ENCODE measurements at places on chromosomes 5 and 9.

DNA sequence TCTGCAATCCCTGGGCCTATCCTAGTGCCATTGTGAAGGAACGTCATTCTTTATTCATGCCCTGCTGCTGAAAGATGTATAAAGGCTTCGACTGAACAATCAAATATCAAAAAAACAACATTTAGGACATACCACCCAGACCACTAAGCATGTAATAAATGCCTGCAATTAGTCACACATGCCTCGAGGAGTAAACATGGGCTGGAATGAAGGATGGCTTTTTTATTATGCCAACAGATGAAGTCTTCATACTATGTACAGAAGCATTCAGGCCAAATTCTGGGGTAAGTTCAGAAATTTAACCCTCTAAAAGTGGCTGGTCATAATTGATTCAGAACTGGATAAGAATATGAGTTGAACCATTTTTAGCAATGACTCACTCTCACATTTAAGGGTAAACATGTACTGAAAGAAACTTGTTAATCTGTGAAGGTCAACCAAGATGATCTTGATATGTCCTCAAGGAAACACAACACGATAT, 38.1 kb downstream of the FAM240B start:
- no peak overlapping the region for H3K27ac ChIP-seq
- no peak overlapping the region for H3K4me3 ChIP-seq
- H3K27me3 ChIP-seq: no peaks in the 10 kb centered on the region
- no peaks in the 10 kb centered on the region for H3K36me3 ChIP-seq
- H3K4me1 ChIP-seq: no peaks in the 10 kb centered on the region
- no peak for DNase-seq

GRCh38 chr9:115385383-115386122, 267.6 kb upstream of the TNC start:
- no peaks in the 10 kb centered on the region for H3K27me3 ChIP-seq
- H3K36me3 ChIP-seq: no peaks in the 10 kb centered on the region
- H3K4me1 ChIP-seq: no peaks in the 10 kb centered on the region
- no peak overlapping the region for H3K27ac ChIP-seq
- DNase-seq: no peak

DNA sequence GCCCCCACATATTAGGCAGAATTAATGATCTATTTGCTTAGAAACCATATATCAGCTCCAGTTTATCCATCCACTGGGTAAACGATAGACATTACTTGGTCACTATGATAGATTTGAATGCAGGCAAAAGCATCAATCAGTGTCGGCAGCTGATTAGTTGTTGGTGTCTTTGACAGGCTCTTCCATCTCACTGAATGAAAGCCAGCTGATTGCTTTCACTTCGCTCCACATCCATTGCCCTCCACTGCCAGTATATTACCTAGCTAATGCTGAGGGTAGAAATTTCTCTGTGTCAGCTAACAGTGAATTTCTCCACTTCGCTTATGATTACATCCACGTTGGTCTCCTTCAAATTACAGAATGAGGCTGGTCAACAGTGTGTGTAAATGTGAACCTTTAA, 821.3 kb upstream of the TYRP1 start:
- no peak overlapping the region for H3K4me3 ChIP-seq
- H3K4me1 ChIP-seq: no peaks in the 10 kb centered on the region
- H3K27me3 ChIP-seq: no peaks in the 10 kb centered on the region

DNA sequence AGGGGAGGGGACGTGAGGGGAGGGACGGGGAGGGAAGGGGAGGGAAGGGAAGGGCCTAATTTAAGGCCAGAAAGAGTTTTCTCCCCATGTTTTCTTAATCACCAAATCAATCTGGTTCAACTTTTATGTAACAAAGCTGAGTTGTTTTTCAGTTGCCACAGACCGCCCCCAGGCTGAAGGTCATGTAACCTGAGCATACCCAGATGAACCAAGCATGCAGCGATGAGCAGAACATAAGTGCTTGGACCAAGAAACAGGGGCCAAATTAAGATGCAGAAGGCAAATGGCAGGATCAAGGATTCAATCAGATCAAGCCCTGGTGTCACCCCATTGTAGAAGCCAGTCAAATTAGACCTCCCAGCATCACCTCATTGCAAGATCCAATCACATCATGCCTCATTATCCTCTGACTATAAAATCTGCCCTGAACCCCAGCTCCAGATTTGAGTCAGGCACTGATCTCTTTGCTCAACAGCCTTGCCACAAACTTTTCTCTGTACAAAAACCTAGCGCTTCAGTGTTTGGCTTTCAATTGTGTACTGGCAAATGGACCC, 113.5 kb upstream of the TNPO1 start:
- H3K4me1 ChIP-seq: peaks cover 4% of the 10 kb centered on the region
- no peak overlapping the region for H3K27ac ChIP-seq
- no peaks in the 10 kb centered on the region for H3K36me3 ChIP-seq
- H3K4me3 ChIP-seq: no peak overlapping the region
- DNase-seq: no peak
- no peaks in the 10 kb centered on the region for H3K27me3 ChIP-seq

- H3K27me3 ChIP-seq: no peaks in the 10 kb centered on the region
- DNase-seq: no peak
- no peaks in the 10 kb centered on the region for H3K36me3 ChIP-seq
- H3K4me1 ChIP-seq: no peaks in the 10 kb centered on the region
These were observed 810.3 kb downstream of the BRINP1 start for GRCh38 chr9:118558891-118559290.

DNA sequence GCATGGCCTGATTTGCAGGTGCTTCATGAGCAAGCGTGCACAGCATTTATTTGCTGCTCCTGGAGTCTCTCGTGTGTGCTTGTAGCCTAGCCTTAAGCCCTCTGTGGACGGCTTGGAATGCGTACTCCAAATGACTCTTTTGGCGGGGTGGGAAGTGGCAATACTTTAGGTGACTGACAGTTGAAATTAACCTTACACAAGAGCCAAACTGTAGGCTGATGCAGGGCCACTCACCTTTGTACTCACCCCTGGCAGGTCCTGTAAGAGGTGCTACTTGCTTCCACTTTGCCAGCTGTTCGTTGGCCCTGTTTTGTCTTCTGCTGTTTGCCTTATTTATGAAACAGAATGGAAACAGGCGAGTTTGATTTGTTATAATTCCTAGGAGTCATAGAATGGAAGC, 22.9 kb downstream of the TENT4A start:
- peaks cover 27% of the 10 kb centered on the region for H3K36me3 ChIP-seq
- no peaks in the 10 kb centered on the region for H3K27me3 ChIP-seq
- no peak overlapping the region for H3K27ac ChIP-seq
- DNase-seq: no peak
- no peak overlapping the region for H3K4me3 ChIP-seq

GRCh38 chr5:36494841-36495601, 111.4 kb upstream of the SLC1A3 start:
- no peak for DNase-seq
- H3K4me3 ChIP-seq: no peak overlapping the region
- H3K27ac ChIP-seq: no peak overlapping the region
- H3K36me3 ChIP-seq: no peaks in the 10 kb centered on the region
- no peaks in the 10 kb centered on the region for H3K4me1 ChIP-seq

DNA sequence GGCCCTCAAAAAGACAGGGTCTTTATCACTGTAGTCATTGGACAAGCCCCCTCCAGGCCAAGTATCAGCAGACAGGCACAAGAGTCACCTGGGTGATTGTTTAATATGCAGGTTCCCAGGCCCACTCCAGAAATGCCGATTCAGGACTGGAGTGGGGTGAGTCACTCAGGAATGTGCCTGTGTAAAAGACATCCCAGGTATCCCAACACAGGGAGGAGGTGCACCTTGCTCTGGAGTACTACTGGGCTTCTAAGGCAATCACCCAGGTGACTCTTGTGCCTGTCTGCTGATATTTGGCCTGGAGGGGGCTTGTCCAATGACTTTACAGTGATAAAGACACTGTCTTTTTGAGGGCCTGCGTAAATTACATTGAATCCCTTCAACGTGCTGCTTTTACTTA, 40.6 kb downstream of the ACTL7B start:
- no peak overlapping the region for H3K4me3 ChIP-seq
- H3K27ac ChIP-seq: no peak overlapping the region
- no peaks in the 10 kb centered on the region for H3K36me3 ChIP-seq

GRCh38 chr9:137989156-137989555, 111.6 kb downstream of the CACNA1B start:
- H3K4me1 ChIP-seq: no peaks in the 10 kb centered on the region
- DNase-seq: no peak
- no peak overlapping the region for H3K4me3 ChIP-seq
- no peaks in the 10 kb centered on the region for H3K36me3 ChIP-seq
- no peaks in the 10 kb centered on the region for H3K27me3 ChIP-seq

- H3K4me1 ChIP-seq: peaks cover 26% of the 10 kb centered on the region
- no peaks in the 10 kb centered on the region for H3K27me3 ChIP-seq
- no peak overlapping the region for H3K4me3 ChIP-seq
These were observed 31.0 kb upstream of the GLRX start for GRCh38 chr5:95853490-95853889.

DNA sequence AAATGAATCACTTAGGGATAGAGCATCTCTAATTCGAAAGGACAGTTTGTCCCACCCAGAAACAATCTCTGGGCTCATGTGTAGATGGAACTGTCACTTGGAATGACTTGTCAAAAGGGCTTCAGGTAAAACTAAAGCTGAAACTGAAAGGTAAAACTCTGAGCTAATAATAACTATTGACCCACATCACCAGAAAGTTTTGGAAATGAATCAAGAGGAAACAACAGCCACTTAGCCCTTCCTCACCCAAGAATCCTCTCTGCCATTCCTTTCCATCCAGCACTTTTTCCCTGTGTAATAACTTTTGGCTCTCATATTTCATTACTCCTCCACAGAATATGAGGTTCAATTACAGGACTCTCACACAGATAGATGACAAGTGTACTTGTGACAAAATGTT, 14.0 kb upstream of the GLRX start:
- peak overlapping the region; percentile 95 for H3K27ac ChIP-seq
- peaks cover 60% of the 10 kb centered on the region for H3K4me1 ChIP-seq
- H3K36me3 ChIP-seq: no peaks in the 10 kb centered on the region
- peak; percentile 49 for DNase-seq
- H3K27me3 ChIP-seq: no peaks in the 10 kb centered on the region

- H3K36me3 ChIP-seq: no peaks in the 10 kb centered on the region
- no peak overlapping the region for H3K4me3 ChIP-seq
- H3K4me1 ChIP-seq: no peaks in the 10 kb centered on the region
- DNase-seq: no peak
- no peaks in the 10 kb centered on the region for H3K27me3 ChIP-seq
These were observed 51.7 kb downstream of the UBAP1 start for GRCh38 chr9:34230556-34230955.

DNA sequence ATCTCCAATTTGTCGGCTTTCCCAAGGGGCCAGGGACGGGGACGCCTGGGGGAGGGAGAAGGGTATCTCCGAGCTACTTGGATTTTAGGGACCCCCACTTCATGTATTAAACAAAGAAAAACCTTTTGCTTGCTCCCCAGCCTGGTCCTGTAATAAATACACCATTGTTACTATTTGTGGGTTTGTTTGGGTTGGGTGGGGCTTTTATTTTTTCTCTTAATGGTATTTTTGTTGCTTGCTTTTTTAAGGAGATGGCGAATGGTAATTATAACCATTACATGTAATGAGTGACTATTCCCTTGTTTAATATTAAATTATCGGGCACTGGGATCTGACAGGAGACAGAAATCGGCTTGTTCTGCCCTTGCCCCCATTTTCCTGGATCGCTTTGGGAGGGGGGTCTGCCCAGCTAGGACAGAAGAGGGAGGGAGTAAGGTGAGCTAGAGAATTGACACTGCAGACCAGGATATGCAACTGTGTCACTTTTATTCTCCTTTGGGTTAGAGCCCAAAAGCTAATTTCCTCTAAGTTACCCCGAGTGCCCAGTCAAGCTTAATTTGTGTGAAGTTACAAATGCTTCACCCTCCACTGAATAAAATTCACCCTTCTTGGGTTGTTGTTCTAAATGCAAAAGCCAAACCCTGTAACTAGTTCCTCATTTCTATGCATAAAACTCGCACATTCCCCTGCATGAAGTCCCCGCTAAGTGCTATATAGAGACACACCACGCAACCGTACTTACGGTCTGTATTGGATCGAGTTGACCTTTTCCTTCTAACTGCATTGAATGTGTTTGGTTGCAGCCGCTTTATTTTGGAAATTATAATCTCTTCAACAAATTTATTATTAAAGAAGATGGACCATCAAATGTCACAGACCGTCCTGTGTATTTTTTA, 1.6 kb upstream of the ZNF608 start:
- H3K27me3 ChIP-seq: no peaks in the 10 kb centered on the region
- H3K4me3 ChIP-seq: peak overlapping the region; percentile 81
- H3K4me1 ChIP-seq: peaks cover 18% of the 10 kb centered on the region
- no peak for DNase-seq

DNA sequence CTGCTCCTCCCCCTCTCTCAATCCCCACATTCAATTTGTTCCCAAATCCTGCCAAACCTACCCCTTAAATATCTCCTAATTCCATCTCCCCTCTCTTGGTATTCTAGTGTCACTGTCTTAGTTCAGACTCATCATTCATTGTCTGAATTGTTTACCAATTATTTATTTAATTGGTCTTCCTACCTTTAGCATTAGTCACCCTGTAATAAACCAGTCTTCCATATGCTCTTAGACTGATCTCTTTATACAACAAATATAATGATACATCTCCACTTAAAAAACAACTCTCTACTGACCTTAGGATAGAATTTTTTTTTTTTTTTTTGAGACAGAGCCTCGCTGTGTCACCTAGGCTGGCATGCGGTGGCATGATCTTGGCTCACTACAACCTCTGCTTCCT, 51.4 kb downstream of the RFK start:
- no peaks in the 10 kb centered on the region for H3K4me1 ChIP-seq
- H3K27ac ChIP-seq: no peak overlapping the region
- H3K36me3 ChIP-seq: no peaks in the 10 kb centered on the region
- no peaks in the 10 kb centered on the region for H3K27me3 ChIP-seq
- no peak for DNase-seq
- H3K4me3 ChIP-seq: no peak overlapping the region

- no peaks in the 10 kb centered on the region for H3K27me3 ChIP-seq
- no peak overlapping the region for H3K4me3 ChIP-seq
- no peak for DNase-seq
- H3K4me1 ChIP-seq: peaks cover 14% of the 10 kb centered on the region
- peaks cover 71% of the 10 kb centered on the region for H3K36me3 ChIP-seq
These were observed 183.0 kb downstream of the CDK5RAP2 start for GRCh38 chr9:120396931-120397330.

- H3K27ac ChIP-seq: no peak overlapping the region
- no peaks in the 10 kb centered on the region for H3K27me3 ChIP-seq
- no peak for DNase-seq
- H3K4me3 ChIP-seq: no peak overlapping the region
- H3K4me1 ChIP-seq: no peaks in the 10 kb centered on the region
These were observed 284.4 kb downstream of the DNAH5 start for GRCh38 chr5:13660072-13660471.

GRCh38 chr9:137461663-137462395, 2.7 kb upstream of the NSMF start:
- DNase-seq: no peak
- no peak overlapping the region for H3K4me3 ChIP-seq
- peaks cover 11% of the 10 kb centered on the region for H3K36me3 ChIP-seq
- peaks cover 10% of the 10 kb centered on the region for H3K4me1 ChIP-seq

GRCh38 chr9:33155393-33155792, 11.7 kb downstream of the B4GALT1 start:
- DNase-seq: no peak
- H3K4me3 ChIP-seq: no peak overlapping the region
- H3K27me3 ChIP-seq: no peaks in the 10 kb centered on the region
- H3K4me1 ChIP-seq: peaks cover 79% of the 10 kb centered on the region
- no peaks in the 10 kb centered on the region for H3K36me3 ChIP-seq
- H3K27ac ChIP-seq: peak overlapping the region; percentile 30
